ENCODE measurements at places on chromosomes 1 and 21. TPM values are rescaled to one million over a fixed set of nuclear protein-coding genes. Genes with fewer than 3 reads are reported as not detected.

GRCh38 chr1:234607109-234608024, 2.6 kb downstream of the IRF2BP2 start:
- no peaks in the 10 kb centered on the region for H3K27me3 ChIP-seq
- peaks cover 36% of the 10 kb centered on the region for H3K36me3 ChIP-seq
- DNase-seq: peak; percentile 74
- H3K4me1 ChIP-seq: peaks cover 29% of the 10 kb centered on the region

DNA sequence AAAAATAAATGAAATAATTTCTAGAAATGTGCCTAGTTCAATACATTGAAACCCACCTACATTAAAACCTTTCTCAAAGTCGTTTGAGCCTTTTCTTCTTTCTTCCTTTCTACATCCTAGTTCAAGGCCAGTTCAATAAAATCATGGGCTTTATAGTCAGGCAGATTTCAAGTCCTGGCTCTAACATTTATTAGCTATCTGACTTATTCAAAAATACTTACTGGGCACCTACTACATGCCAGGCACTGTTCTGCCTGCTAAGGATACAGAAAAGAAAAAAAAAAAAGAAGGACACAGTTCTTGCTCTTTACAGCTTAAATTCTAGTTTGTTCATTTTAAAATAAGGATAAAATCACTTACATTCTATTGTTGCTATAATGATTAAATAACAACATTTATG, 134.2 kb upstream of the FGGY start:
- H3K27me3 ChIP-seq: no peaks in the 10 kb centered on the region
- H3K27ac ChIP-seq: no peak overlapping the region
- no peaks in the 10 kb centered on the region for H3K36me3 ChIP-seq
- no peak overlapping the region for H3K4me3 ChIP-seq
- no peaks in the 10 kb centered on the region for H3K4me1 ChIP-seq
- no peak for DNase-seq

DNA sequence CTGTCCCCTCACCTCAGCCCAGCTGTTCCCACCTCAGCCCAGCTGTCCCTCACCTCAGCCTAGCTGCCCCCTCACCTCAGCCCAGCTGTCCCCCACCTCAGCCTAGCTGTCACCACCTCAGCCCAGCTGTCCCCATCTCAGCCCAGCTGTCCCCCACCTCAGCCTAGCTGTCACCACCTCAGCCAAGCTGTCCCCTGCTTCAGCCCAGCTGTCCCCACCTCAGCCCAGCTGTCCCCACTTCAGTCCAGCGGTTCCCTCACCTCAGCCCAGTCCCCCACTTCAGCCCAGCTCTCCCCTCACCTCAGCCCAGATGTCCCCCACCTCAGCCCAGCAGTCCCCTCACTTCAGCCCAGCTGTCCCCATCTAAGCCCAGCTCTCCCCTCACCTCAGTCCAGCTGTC, 88.4 kb upstream of the CSF3R start:
- peaks cover 35% of the 10 kb centered on the region for H3K27me3 ChIP-seq
- no peaks in the 10 kb centered on the region for H3K4me1 ChIP-seq
- no peak overlapping the region for H3K27ac ChIP-seq
- peak; percentile 40 for DNase-seq
- no peak overlapping the region for H3K4me3 ChIP-seq

GRCh38 chr1:11515368-11516300, 36.7 kb downstream of the DISP3 start:
- H3K27me3 ChIP-seq: no peaks in the 10 kb centered on the region
- no peak overlapping the region for H3K27ac ChIP-seq
- H3K36me3 ChIP-seq: no peaks in the 10 kb centered on the region
- H3K4me1 ChIP-seq: no peaks in the 10 kb centered on the region
- H3K4me3 ChIP-seq: no peak overlapping the region
- peak; percentile 57 for DNase-seq

- H3K4me1 ChIP-seq: peaks cover 6% of the 10 kb centered on the region
- peaks cover 59% of the 10 kb centered on the region for H3K36me3 ChIP-seq
- H3K4me3 ChIP-seq: no peak overlapping the region
- no peak for DNase-seq
Measured at GRCh38 chr1:206453111-206453510, 17.2 kb upstream of the IKBKE start.

GRCh38 chr1:6426277-6426971, 1.8 kb downstream of the ESPN start:
- H3K4me1 ChIP-seq: peaks cover 17% of the 10 kb centered on the region
- no peak overlapping the region for H3K27ac ChIP-seq
- H3K27me3 ChIP-seq: peaks cover 72% of the 10 kb centered on the region
- H3K4me3 ChIP-seq: no peak overlapping the region

GRCh38 chr1:93502571-93502970, 54.7 kb downstream of the FNBP1L start:
- no peaks in the 10 kb centered on the region for H3K36me3 ChIP-seq
- H3K27ac ChIP-seq: no peak overlapping the region
- H3K4me1 ChIP-seq: no peaks in the 10 kb centered on the region
- no peak overlapping the region for H3K4me3 ChIP-seq
- H3K27me3 ChIP-seq: no peaks in the 10 kb centered on the region

DNA sequence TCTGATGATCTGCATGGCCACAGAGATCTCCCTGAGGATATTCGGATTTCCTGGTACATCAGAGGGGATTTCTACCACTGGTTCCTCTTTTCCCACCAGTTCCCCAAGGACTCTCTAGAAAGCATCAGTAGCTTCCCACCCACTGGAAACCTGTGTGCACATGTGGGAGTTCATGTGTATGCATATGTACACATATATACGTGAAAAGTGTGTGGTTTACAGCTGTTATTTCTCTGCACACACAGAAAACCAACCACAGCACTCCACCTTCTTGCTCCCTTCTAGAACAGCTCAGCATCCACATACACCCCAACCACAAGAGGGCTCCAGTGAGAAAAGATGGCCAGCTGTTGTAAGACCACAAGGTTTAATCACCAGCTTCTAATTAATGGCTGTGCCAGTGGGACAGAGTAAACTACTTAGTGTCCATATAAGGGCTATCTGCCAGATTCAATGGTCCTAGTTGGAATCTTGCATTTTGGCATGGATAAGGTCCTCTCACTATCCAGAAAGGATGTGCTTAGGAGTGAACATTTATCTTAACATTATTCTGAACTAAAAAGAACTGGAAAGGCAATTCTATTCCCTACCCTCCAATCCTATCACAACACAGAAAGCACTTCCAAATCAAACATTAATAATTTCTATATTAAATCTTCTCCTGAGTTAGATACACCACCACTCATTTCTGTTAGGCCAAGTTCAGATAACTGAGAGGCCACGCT, 24.1 kb downstream of the GPR3 start:
- H3K27ac ChIP-seq: no peak overlapping the region
- H3K4me3 ChIP-seq: no peak overlapping the region
- H3K27me3 ChIP-seq: no peaks in the 10 kb centered on the region
- DNase-seq: no peak

SYNJ1 gene
- 22.1 TPM for total RNA-seq

OR2AK2 gene
- not detected for total RNA-seq

All from upper lobe of right lung (tissue), 1 donor.